ENCODE measurements at places on chromosomes 6 and 20.

GRCh38 chr6:119459207-119459974 lies 109.8 kb upstream of the MAN1A1 start:
- no peak for DNase-seq

- no peak for DNase-seq
Measured at GRCh38 chr20:16759181-16759563, 11.0 kb downstream of the OTOR start.

GRCh38 chr6:117272032-117272866 lies 6.9 kb downstream of the VGLL2 start:
- DNase-seq, result no peak

DNA sequence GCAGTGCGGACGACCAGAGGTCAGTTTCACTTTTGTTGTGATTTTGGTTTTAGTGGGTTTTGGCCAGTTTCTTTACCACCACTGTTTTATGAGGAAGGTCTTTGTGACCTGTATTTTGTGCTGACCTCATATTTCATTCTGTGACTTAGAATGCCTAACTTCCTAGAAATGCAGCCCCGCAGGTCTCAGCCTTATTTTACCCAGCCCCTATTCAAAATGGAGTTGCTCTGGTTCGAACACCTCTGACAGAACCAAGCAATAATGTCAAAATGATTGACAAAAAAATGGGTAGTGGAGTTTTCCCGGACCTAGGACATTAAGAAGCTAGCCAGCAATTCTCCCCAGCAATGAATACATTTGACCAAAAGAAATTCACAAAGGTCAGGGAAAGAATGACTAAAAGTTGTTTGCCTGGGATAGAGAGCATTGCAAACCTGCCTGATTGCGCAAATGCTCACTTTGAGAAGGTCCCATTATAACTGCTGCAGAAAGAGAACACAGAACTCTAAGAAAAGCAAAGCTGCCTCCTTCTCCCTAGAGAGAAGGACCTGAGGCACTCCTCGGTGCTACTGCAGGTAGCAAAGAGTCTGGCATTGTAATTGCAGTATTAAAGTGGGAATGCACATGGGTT lies 288.8 kb downstream of the ADGB start:
- no peak for DNase-seq

- DNase-seq, result no peak
Measured at GRCh38 chr6:146860583-146860982, 261.8 kb downstream of the ADGB start.

- DNase-seq, result no peak
Measured at GRCh38 chr6:9437836-9438235, 977.0 kb downstream of the TFAP2A start.

DNA sequence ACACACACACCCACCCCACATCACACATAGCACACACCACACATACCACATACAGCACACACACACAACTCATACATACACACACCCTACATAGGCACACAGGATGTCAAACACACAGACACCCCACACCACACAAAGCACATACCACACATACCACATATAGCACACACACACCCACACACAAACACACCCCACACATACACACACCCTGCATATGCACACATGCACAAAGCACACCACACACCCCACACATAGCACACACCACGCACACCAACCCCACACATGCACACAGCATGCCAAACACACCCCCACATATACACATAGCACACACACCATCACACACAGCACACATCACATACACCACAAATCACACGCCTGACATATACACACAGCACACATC lies 79.1 kb downstream of the RAMACL start:
- no peak for DNase-seq

DNA sequence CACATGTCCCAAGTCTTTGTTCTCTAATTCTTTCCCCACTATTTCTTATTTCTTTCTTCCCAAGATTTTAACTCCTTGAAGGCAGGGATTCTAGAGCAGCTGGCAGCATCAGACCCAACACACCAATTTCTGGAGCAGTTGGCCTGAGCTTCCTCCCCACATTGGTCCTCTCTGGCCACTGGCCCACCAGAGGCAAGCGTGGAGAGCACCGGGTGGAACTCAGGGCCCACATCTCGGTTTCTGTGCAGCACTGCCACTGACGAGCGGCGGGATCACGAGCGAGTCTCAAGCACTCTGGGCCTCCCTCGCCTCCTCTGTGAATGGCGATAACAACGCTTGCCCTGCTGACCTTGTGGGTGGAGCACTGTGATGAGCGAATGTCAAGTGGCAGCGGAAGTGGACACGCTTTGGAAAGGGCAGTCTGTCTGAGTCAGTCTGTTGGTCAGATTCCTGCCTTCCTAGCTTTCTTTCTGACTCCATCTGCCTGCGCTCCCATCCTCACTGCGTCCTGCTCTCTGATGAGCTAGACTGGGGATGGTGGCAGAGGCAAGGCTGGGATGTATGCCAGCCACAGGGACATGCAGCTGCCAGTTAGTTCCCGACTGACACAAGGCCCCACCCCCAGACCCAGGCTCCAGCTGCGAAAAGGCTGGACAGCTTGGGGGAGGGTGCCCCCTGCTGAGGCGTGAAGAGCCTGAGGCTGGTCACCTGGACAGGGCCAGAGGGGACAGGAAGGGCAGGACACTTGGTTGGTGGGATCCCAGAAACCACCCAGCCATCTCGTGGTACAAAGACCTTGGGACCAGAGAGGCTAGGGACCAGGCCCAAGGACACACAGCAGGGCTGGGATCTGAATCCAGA lies 4.5 kb upstream of the SPDEF start:
- DNase-seq, result no peak

- no peak for DNase-seq
Measured at GRCh38 chr6:133242637-133243585, 1.8 kb downstream of the EYA4 start.

- no peak for DNase-seq
Measured at GRCh38 chr20:54346276-54346675, 129.1 kb upstream of the DOK5 start.

DNA sequence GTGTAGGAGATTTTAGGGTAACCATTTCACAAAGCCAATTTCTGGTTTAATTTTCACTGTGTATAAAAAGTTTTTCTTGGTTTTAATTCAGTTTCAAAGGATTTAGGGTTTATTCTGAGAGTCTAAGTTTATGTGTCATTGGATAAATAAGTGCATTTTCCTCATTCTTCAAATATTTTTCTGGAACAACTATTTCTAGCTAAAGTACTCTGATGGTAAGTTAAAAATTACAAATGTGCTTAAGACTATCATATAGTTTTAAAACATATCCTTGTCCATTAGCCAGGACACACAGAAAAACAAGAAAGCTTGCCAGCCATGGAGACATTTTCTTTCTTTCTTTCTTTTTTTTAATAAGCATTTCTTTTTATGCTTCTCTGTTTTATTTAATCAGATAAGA lies 333.0 kb downstream of the RFPL4B start:
- DNase-seq, result no peak

DNA sequence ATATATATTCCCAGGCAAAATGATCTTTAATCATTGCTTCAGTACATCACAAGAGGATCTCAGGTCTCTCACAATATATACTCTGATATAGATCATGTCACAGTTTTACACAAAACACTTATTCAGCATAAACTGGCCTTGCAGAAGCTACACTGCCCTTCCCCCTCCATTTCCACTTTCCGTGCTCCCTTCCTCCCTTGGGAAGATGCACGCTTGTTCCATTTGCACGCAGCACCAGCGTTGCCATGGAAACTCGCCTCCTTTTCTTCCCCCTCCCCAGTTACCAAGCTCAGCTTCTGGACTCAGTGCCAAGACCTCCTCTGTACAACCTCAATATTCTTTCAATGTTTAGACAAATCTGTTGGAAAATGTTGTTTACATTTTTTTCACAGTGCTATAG lies 154.6 kb downstream of the RFPL4B start:
- DNase-seq, result no peak

DNA sequence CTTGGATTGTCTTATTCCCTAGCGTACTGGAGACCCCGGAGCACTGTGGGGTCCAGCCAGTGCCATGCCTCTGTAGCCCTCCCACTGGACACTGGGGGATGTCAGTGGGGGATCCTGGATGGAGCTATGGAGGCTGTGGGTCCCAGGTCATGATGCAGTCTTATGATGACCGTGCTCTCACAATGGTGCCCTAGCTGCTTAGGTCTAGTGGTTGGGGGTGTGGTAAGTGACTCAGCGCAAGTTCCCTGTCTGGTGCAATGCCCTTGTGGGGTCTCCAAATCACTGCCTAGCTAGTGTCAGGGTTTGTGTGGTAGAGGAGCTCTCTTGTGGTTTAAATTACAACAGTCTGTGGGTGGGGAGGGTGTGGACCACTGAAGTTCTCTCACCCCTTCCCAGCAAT lies 135.4 kb downstream of the CDC5L start:
- no peak for DNase-seq

DNA sequence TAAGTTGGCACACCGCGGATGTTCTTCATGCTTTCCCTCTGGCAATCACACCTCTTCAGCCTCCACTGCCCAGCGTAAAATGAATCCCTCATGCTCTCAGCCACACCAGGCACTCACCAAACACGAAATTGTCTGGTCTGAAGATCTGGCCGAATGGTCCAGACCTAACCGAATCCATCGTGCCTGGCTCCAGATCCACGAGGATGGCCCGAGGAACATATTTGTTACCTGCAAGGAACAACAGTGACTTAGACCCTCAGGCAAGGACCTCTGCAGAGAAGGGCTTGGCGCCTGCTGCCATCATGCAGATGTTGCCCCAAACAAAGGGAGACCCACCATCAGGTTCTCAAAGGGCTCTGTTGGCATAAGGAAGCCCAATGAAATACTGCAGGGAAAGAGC lies 1.4 kb downstream of the TUBB2B start:
- DNase-seq, result no peak

- no peak for DNase-seq
Measured at GRCh38 chr6:142821860-142822259, 123.1 kb downstream of the HIVEP2 start.

DNA sequence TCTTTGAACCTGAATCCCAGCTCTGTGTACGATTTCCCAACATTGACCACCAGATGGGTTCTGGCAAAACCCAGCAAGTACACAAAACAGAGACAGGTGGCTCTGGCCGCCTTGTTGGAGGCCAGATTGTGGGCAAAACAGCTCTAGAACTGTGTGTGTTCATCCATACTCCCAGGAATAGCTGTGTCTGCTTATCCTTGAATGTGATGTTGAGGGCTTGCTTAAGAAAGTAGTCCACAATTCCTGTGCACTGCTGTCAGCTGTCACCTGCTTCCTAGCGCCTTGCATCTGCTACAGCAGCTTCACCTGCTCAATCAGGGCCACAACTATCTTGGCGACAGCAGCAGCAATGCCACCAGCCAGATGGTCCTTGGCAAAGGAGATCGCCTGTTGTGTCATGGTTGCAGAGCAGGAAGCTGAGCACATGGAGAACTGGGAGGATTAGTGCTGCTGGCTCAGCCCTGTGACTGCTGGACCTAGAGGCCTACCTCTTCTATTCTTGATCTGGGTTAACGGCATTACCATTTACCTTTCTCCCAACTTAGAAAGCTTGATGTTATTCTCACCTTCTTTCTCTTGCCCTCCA lies 3.7 kb upstream of the SMAP1 start:
- no peak for DNase-seq

GRCh38 chr20:57848282-57848681 lies 138.5 kb upstream of the PMEPA1 start:
- no peak for DNase-seq

- no peak for DNase-seq
Measured at GRCh38 chr6:155250701-155251381, 13.0 kb upstream of the CLDN20 start.

GRCh38 chr20:34891166-34892062 lies 15.0 kb downstream of the ACSS2 start:
- DNase-seq, result no peak

DNA sequence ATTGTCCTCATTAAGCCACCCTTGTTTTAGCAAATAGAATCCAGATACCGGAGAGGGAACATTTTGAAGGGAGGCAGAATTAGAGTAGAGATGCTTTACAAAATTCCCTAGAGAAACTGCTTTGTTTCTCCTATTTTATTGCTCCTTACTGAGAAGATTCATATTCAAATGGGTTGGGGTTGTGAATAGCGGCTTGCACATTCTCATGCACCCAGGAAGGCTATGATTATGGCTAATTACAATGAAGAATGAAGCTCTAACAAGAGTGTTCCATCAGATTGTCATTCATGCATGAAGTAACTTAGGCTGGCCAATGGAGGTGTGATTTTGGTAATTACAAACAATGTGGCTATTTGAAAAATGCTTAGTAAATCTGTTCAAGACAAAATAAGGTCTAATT lies 129.6 kb downstream of the PACRG start:
- no peak for DNase-seq

DNA sequence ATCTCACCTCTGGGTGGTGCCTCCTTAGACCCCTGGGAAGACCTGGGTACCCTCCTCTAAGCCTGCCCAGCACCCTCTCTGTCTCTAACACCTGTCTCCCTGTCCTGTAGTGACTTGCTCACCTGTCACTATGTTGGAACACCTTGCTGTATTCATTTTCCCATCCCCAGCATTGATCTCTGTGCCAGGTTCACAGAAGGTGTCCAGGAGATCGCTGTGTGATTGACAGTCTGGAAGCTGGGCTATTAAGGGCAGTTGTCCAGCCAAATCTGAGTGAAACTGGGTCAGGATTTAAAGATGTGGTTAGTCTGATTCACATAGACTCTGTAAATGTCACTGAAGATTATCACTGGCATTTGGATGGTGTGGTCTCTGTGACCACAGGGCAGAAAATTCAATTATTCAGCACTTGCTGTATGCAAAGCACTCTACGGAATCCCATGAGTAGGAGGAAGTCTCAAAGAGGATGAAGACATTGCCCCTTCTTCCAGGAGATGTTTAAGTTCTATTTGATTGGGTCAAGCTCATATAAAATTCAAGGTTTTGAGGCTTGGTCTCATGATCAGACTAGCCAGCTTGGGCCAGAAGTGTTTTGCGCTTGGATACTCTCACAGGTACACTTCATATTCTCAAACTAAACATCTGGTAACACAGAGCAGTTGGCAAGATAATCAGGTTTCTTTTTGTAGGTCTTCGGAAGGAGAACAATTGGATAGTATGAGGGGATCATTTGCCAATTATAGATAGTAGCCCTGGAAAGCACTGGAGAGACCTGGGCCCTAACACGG lies 57.8 kb upstream of the TAGAP start:
- no peak for DNase-seq

GRCh38 chr6:80468398-80468797 lies 361.9 kb downstream of the BCKDHB start:
- no peak for DNase-seq

DNA sequence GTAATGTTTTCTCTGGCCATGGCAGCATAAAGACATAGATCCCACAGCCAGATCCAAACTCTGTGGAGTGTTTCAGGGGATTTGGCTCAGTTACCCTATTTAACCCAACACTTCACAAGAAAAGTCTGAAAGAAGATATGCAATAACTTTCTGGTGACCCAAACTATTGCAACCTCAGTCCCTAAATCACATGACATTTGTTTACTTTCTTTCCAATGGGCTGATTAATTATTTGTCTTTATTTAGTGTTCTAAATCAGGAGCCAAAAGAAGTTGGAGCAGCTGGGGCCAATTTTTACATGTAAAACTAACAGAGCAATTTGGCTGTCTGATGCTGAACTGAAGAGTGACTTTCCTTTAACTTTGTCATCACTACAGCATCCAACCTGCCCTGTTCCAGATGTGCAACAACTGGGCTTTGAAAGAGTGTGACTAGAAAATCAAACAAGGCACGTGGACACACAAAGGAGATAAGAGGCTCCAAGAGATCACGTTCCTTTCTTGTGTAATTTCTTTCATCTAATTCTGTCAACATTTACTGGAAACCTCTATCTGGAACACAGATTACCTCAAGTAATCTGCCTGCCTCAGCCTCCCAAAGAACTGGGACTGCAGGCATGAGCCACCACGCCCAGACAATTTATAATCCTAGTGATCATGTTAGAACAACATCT lies 90.8 kb downstream of the TRMT11 start:
- no peak for DNase-seq
